ENCODE measurements at places on chromosomes 3 and 15.

GRCh38 chr15:50652671-50653070 is 33.9 kb downstream of the TRPM7 start:
- no peak for DNase-seq

- DNase-seq: no peak
These were observed 303.2 kb upstream of the TLE3 start for GRCh38 chr15:70400766-70401541.

GRCh38 chr3:45553469-45553974 is 41.0 kb upstream of the LIMD1 start:
- DNase-seq: peak; percentile 62

GRCh38 chr3:45272828-45273470 is 46.9 kb upstream of the TMEM158 start:
- DNase-seq: peak; percentile 3

GRCh38 chr3:4765212-4765611 is 214.0 kb upstream of the BHLHE40 start:
- no peak for DNase-seq

DNA sequence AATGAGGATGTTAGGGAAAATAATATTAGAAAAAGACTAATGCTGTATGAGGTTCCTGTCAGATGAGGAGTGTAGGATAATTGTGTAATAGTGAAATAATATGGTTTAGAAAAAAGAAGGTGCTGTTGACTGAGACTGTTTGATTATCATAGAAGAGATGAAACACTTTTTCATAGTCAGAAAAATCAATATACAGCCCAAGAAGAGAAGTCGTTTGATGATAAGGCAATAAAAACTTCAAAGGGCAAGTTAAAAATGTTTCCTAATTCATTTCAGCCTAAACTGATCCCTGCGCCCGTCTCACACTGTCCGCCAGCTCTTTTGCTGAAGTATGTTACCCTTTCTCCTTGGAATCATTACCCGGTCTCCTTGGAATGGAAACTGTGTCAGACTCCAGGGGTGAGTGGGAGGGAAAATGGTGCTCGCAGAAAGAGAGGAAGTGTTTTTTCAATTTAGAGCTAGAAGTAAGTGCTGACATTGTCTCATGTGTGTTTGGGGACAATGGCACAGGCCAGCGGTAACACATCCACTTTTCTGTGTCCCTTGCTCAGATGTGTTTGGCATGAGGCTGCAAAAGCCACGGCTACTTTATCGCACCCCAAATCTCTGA is 23.6 kb downstream of the DUT start:
- DNase-seq: no peak

DNA sequence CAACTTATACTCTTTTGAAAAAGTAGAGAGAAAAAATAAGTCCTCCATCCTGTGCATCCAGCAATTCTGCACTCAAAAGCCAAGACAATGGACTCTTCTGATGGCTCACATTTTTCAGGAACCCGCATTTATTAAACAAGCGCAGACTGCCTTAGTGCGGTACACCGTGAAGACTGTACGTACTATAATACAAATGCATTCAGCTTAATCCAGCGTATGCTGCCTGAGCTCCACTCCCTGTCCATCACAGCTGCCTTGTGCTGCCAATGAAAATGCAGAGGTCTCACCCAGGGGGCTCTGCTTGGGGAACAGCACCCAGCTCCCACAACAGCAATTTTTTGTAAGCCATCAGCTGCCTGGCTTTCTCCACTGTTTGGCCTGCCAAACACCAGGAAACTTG is 350.9 kb downstream of the ULK4 start:
- DNase-seq: no peak

GRCh38 chr3:157240408-157240807 is 80.5 kb upstream of the CCNL1 start:
- no peak for DNase-seq

DNA sequence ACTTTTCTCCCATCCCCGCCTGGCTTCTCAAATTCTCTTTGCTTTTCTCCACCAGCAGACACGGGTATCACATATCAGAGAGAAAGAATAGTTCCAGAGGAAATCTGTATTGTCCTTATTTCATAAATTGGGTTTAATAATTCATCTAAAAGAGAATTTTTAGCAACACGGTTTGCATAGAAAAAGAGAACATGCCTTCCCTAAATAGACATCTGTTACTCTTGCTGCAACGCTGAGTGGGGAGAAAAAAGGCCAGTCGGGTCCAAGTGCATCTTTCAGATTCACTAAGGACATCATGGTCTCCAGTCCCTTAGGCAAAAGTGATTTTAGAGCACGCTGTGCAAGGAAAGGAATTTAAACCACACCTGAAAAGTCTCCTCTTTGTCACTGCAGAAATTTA is 201.3 kb downstream of the ABHD5 start:
- no peak for DNase-seq

GRCh38 chr3:107208796-107209195 is 168.4 kb upstream of the CCDC54 start:
- no peak for DNase-seq

GRCh38 chr3:430186-430585 is 233.6 kb downstream of the CHL1 start:
- no peak for DNase-seq

- DNase-seq: no peak
These were observed 17.0 kb downstream of the TGM5 start for GRCh38 chr15:43249699-43250203.

GRCh38 chr3:13164893-13165492 is 91.8 kb upstream of the IQSEC1 start:
- no peak for DNase-seq

DNA sequence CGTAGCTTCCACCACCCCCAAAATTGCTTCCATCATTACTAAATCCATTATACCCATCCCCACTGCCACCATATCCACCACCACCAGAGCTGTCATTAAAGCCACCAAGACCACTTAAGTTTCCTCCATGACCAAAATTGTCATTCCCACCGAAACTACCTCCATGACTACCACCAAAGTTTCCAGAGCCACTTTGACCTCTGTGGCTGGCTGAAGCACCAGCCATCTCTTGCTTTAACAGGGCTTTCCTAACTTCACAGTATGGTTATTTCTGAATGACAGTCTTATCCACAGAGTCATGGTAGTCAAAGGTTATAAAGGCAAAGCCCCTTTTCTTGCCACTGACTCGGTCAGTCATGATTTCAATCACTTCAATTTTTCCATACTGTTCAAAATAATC is 24.3 kb upstream of the DENND4A start:
- DNase-seq: no peak

GRCh38 chr3:106628407-106628806 is 748.8 kb upstream of the CCDC54 start:
- no peak for DNase-seq

DNA sequence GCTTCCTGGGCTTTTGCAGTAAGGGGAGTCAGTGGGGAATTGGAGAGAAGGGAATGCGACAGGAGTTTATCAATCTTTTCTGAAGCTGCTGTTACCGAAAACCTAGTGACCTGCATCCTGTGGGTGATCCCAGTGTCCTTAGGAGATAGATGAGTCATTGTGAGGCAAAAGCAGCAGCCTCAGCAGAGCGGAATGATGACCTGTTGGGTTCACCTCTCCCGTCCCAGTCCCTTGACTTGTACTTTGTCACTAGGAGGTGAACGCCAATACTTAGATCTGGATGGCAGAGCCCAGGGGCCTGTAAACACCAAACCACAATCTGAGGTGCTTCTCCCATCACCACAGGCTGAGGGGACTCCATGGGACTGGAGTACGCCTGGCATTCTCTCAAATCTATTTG is 17.9 kb downstream of the CDAN1 start:
- DNase-seq: no peak

DNA sequence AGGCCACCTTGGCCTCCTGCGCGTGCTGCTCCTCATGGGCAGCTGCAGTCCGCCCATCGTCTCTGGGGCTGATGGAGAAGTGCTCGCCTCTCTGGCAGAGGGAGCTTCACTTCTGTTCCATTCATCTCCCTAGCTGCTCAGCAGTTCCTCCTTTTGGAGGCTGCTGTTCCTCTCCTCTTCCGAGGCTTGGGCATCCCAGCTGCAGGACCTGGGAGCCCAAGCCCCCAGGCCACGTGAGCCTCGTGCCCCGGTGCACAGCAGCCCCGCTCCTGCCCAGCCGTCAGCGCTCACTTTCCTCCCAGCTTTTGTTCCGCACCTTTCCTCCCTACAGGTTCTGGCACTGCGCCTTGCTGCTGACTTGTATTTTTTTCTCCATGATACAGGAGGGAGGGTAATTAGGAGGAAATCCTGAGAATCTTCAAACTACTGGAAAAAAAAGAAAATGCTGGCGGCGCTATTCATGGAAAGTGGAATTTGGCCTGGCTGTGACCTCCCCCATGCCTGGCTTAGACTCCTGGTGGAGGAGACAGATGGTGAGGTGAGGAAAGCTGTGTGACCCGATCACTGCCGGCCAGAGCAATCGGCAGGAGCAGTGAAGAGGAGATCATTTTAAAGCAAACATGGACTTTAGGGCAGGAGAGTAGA is 210.1 kb downstream of the CHST2 start:
- DNase-seq: peak; percentile 66

GRCh38 chr3:172977696-172978095 is 163.3 kb downstream of the SPATA16 start:
- DNase-seq: no peak

GRCh38 chr15:28001641-28002040 is 97.5 kb downstream of the OCA2 start:
- DNase-seq: no peak

DNA sequence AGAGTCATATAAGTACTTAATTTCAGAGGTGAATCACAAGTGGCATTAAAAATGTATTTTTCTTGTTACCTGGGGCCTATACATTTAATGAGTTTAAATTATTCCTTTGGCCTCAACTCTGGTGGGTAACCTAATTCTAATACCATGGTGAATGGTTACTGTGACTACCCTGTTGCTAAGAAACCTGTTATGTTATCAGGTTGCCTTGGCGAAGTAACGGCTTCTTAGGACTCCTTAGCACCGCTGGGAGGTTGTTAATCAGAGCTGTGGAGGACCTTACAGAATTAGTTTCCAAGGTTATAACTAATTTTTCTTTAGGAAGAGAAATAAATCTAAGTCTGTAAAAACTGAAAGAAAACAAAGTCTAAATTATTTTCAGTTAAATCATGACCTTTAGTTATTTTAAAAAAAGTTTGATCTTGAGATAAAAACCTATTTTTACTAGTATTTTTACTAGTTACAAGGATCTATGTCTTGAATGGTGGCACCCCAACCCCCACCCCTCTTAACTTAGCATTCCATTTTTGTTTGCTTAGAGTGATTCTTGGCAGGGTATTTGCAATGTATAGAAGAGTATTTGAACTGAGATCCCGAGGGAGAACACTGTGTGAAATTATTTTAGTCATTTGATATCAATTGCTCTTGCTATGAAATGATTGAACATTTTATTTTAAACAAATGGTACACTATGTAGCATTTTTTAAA is 155.5 kb downstream of the FNDC3B start:
- DNase-seq: peak; percentile 23

- DNase-seq: peak; percentile 24
These were observed 73.8 kb downstream of the SMAD3 start for GRCh38 chr15:67138891-67139855.

DNA sequence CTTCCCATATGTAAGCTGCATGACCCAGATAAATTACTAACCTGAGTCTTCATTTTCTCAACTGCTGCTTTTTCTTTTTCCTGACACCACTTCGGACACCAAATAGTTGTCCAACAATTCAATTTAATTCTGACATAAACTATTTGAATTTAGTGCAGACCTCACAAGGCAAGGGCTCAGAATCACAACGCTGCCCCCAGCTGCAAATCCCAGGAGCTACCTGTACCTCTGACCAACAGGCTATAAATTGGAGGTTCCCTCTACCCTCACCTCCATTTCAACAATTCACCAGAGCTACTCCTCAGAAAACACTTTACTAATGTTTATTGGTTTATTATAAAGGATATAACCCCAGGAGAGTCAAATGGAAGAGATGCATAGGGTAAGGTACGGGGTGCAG is 737.6 kb downstream of the NTRK3 start:
- no peak for DNase-seq

DNA sequence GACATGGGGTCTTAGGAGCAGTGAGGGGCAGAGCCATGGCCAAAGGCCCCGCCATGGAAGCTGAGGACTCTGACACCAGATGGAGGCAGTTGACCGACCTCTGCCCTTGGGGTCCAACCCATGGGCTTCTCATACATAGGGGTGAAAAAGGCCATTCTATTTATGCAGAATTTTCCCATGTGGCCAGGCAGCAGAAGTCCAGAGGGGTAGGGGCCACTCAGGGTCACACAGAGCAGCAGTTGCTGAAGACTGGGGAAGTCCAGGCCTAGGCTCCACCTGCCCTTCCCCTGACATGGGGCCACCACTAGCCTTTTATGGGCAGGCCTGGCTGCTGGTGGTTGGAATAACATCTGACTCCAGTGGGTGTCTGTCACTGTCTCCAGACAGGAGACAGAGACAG is 6.4 kb downstream of the PRSS50 start:
- no peak for DNase-seq

DNA sequence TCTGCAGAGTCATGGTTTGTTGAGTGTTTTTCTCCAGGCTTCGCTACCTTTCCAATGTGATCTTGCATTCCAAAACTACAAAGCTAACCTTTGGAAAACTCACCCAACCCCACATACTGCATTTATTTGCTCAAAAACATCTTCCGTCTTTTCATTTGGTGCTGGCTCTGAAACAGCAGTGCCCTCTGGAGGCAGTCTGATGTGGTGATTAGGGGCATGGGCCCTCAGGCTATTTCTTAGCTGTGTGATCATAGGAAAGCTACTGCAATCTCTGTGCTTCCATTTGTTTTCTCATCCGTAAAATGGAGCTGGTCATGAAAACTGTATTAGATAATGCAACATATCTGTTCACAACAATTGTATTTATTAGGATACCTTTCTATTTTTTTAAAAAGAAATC is 47.0 kb downstream of the MTHFS start:
- no peak for DNase-seq

DNA sequence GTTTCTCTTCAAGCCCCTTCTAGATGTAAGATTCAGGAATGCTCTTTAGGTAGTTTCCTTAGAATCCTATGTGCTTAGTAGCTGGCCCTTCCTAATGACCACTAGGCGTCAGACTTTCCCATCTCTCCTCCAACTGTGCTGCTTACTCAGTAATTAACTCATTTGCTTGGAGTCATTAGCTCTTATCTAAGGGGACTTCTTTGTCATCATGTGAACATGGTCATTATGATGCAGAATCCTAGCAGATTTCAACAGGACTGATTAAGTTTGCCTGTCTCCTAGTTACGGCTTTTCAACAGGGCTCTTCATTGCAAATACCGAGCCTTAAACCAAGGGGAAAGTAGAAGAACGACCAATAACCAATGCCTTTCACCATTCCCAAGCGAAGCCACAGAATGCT is 46.4 kb downstream of the GJD2 start:
- DNase-seq: peak; percentile 27

- DNase-seq: no peak
These were observed 36.6 kb downstream of the RFX7 start for GRCh38 chr15:56207092-56207491.

All from NCI-H2171 (cell line).